ENCODE measurements at places on chromosomes 1 and 21.
A peak's percentile ranks its signal among the peaks of the same experiment; 100 is the strongest.

DNA sequence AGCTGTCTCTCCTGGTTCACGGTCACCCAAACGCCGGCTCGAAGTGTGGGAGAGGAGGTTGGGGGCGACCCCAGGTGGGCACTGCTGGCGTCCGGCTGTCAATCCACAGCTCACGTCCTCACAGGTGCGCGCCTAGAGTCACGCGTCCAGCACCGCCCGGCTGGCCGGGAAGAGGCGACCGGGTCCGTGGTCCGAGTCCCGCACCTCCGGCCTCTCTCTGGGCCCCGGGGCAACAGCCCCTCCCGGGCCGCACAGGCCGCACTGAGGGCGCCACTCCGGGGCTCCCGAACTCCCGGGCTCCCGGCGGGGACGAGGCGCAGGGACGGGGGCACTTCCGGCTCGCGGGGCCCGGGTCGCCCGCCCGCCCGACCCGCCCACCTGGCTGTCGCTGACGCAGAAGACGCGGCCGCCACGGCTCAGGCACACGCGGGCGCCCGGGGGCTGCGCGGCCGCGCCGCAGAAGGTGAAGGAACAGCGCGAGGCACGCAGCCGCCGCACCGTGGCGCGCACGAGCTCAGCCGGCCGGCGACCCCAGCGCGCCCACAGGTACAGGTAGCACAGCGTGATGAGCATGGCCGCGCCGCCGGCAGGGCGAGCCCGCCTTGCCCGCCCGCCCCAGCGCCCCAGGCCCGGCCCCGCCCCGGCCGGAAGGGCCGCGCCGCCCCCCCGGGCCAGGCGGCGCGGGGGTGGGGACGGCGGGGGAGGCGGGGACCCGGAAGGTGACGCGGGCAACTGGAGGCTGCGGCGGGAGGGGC is at the start of gene HLCS:
Gene HLCS (minus strand): TSS at position 604 of the 755 bp plus-strand sequence. CDS start 31 bp downstream, at position 573.
- DNase-seq = peak; percentile 80

DNA sequence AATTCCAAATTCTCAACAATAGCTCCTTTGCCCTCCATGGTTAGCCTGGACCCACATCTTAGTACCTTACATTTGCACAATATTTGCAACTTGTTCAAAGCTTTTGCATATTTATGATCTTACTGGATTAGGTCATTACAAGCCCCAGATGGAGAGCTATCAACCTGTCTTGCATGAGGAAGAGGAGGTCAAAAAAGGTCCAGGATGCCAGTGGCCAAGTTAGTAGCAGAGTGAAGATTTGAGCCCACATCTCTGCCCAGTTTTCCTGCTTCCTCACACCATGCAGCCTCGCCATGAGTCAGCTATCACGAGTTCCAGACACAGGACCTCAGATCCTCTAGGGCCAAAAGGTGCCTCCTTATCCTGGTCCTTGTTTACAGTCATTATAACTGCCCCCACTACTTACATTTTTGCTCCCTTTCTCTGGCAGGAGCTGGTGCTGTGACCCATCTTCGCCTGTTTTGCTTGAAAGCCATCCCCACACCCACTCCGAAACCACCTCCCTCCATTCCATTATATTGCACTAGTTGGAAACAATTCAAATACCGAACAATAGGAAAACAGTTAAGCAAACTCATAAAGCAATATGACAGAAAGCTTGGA is 5.0 kb upstream of the AHCYL1 start:
- no peak for DNase-seq

- DNase-seq = no peak
These were observed 47.9 kb upstream of the LEPR start for GRCh38 chr1:65372557-65372956.

DNA sequence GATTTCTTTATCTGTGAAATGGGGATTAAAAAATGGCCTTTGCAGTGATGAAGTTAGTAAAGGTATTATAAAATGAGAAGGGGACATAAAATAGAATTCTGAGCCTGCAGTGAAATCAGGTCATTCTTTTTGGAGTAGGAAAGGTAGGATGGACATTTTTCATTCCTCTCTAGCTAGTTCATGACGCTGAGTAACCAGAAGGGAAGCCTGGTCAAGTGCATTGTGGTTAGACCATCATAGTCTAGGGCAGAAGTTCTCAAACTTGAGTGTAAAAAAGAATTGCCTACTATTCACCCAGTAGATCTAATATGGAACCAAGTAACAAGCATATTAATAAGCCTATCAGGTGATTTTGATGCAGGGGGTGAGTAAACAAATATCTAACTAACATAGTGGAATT is 50.8 kb downstream of the TGFB2 start:
- DNase-seq = no peak

DNA sequence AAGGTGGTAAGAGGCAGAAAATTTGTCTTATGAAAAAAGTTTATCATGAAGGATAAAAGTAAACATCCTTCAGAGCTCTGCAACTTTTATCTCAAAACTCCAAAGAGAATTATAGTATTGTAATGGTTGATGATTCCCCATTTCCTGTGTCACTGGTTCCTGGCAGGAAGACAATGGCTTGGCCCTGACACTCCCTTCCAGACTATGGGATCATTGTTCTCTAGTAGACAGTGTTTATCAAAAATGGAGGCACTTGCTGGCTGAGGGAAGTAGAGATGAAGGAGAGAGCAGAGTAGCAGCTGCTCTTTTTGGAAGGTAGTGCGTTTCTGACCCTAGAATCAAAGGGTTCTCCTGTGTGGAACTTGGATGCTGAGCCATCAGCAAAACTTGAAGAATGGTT is 145.9 kb upstream of the ATP1B1 start:
- DNase-seq = no peak

DNA sequence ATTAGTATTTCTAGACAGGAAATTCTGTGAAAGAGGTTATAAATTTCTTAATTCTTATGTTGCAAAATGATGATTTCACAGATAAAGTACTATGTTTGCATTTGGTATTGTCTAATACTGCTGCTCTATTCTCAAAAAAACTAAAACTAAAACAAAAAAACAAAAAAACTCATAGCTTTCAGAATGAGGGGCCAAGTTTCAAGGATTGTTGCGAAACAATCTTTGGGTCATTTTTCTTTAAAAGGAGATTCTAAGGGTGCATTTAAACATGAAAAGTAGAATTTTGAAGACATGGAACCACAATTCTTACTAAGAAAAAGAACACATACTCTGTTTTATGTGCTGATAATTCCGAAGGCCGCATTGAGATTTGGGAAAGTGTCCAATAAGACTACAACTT is 645.1 kb downstream of the ADGRL2 start:
- DNase-seq = no peak

- DNase-seq = no peak
These were observed 53.2 kb downstream of the AHCTF1 start for GRCh38 chr1:246878551-246878950.

GRCh38 chr21:17981060-17981740 is 162.0 kb upstream of the C21orf91 start:
- no peak for DNase-seq

GRCh38 chr1:151158751-151159251 is 2.4 kb downstream of the TNFAIP8L2 start:
- DNase-seq = no peak

DNA sequence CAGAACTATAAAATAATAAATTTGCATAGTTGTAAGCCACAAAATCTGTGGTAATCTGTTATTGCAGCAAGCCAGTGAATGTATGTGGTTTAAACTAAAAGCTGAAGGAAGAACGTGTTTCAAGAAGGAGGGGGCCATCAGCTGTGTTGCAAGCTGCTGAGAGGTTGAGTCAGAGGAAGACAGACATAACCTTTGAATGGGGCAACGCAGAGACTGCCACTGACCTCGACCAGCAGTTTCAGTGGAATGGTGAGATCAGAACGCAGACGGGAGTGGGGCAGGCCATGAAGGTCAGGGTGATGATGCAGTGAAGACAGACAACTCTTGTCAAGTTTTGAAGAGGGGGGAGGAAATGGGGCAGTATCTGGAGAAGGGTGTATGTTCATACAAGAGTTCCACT is 23.2 kb upstream of the QSOX1 start:
- no peak for DNase-seq

- DNase-seq = no peak
These were observed 59.9 kb upstream of the CNN3 start for GRCh38 chr1:94986783-94987182.

GRCh38 chr1:28974432-28974831 is 60.1 kb downstream of the EPB41 start:
- no peak for DNase-seq

GRCh38 chr1:46464013-46464548 is 25.6 kb upstream of the DMBX1 start:
- DNase-seq = no peak

DNA sequence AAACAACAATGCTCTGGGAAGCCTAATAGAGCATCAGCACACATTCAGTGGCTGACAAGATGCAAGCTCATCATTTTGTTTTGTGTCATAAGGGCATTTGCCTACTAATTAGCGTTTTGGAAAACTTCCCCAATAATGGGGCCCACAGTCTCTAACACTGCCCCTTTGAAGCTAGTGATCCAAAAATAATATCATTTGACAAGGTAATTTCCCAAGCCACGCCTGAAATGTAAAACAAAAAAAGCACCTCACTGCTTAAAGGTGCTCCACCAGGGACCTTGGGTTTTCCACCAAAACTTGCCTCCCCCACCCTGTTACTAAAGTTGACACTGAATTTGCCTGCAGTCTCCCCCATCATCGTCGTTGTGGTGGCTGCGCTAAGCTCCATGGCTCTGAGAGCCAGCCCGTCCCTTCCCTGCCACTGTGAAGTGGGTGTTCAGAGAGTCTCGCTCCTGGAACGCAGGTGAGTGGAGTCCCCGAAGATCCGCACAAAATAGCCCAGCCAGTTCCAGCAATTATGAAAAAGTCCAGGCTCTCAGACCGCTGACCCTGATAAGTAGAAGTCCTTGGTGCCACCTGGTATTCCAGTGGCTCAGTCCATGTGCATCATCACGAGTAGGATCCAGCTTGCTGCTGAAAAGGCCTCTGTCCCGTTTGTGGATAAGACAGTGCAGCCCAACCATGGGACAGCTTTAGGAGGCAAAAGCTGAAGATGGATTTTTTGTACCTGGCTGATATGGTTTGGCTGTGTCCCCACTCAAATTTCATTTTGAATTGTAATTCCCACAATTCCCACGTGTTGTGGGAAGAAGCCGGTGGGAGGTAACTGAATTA is 52.2 kb downstream of the RAB3GAP2 start:
- DNase-seq = no peak

DNA sequence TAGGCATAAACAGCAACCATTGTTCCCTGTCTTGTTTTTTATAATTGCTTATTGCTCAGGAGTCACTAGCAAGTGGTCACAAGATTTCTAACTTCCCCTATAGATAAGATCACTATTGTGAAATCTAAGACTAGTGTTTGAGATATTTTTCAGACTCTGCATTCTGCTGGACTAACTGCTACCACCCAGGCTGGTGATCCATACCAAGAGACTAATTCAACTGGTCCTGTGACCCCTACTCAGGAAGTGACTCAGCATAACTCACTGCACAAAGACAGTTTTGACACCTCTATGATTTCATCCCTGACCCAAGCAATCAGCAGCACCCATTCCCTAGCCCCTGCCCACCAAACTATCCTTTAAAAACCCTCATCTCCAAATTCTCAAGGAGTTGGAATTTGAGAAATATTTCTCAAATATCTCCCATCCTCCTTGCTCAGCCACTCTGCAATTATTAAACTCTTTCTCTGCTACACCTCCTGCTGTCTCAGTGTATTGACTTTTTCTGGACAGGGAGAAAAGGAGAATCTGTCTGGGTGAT is 52.7 kb downstream of the TRIM33 start:
- no peak for DNase-seq

- DNase-seq = no peak
These were observed 3.3 kb upstream of the LSM10 start for GRCh38 chr1:36400825-36401601.

GRCh38 chr1:64850846-64851245 is 106.0 kb downstream of the RAVER2 start:
- no peak for DNase-seq

- DNase-seq = no peak
These were observed 238.2 kb upstream of the AJAP1 start for GRCh38 chr1:4416189-4416588.

DNA sequence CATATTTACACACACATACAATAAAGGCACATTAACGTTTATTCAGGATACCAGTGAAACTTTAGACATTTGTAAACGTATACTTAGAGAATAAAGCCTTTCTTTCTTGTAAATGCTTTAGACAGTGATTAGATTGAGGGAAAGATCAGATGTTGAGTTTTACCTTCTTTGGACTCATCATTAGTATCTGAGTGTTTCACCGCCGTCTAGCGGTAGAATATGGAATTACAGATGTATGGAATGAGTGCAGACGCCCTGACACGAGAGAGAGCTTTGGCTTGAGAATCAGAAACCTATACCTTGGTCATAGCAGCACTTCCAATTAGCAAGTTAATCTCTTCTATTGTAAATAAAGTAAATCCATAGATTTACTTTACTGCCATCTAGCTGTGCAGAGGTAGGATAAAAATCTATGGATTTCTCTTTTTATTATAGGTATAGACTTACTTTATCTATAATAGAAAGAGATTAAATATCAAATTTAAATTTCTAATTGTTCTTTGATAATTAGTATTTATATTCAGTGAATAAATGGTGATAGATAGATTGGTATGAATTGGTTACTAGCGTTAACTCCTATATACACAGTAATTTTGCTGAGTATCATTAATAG is 12.6 kb downstream of the FLG2 start:
- peak; percentile 2 for DNase-seq

DNA sequence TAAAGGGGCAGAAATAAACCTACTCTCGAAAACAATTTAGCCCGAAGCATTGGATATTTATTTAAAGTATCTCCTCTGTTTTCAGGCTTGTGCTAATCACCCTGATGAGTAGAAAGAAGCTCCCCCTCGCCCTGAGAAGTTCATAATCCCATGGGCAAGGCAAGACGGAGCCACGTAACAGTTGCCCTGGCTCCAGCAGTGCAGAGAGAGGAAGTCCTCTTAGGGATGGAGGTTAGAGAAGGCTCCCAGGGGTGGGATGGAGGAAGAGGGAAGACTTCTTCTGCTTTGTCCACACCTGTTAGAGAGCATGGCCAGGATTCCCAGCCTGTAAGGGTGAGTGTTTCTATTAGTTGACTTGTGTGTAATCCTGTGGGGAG is 3.4 kb upstream of the GPR25 start:
- DNase-seq = no peak

DNA sequence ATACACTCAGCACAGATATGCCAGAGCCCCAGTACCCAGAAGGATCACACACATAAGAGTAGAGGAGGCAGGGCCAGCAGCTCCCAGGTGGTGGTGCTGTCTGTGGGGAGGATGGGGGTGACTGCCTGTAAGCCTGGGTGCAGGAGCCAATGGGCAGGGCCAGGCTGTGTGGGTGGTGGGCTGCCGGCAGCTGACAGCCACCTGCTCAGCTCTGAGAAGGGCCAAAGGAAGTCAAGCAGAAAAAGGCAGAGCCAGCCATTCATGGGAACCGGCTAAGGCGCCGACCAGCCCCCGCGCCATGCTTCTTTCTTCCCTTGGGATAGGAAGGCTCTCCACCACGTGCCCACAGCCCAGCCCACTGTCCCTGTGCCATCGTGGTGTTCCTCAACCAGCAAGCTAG is 14.1 kb downstream of the PIK3C2B start:
- no peak for DNase-seq

- DNase-seq = no peak
These were observed 4.0 kb downstream of the ADARB1 start for GRCh38 chr21:45078371-45078770.
